ENCODE measurements at places on chromosomes 2 and 18. TPM values are rescaled to one million over a fixed set of nuclear protein-coding genes. Genes with fewer than 3 reads are reported as not detected.
A peak's percentile ranks its signal among the peaks of the same experiment; 100 is the strongest.

GRCh38 chr18:71301596-71301995 lies 1012.8 kb downstream of the SOCS6 start:
- H3K36me3 ChIP-seq = no peaks in the 10 kb centered on the region
- peak overlapping the region; percentile 7 for H3K4me3 ChIP-seq

DNA sequence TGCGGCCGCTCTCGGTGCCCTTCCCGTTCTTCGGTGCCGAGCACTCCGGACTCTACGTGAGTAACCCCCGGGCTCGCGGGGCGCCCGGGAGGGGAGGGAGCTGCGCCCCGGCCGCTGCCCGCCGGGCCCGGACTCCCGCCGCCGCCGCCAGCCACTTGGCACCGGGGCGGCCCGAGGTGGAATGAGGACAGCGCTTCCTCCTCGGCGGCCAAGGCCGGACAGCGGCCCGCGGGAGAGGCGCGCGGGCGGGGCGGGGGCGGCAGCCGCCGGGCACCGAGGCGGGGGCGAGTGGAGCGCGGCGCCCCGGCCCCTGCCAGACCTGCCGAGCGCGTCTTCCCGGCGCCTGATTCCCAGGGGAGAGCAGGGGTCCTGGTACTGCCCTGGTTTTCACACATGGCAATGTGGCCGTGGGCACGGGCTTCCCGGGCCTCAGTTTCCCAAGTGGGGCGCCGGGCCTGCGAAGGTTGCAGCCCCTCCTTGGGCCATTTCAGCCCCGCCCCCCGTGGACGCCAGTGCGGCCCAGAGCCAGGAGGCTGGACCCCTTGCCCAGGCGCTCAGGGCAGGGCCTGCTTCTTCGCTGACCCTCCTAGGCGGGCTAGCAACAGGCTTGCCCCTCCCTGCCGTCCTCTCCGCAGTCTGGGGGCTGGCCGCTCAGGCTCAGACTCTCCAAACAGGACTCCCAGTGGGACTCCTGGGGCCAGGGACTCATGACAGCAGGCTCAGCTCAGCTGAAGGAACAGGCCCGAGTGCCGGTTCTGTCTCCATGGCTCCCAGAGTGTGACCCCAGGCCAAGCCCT lies 775 bp downstream of the SNED1 start:
- H3K4me1 ChIP-seq = no peaks in the 10 kb centered on the region
- no peaks in the 10 kb centered on the region for H3K36me3 ChIP-seq
- no peak overlapping the region for H3K4me3 ChIP-seq

GRCh38 chr2:46535360-46535759 lies 56.0 kb downstream of the TMEM247 start:
- no peak overlapping the region for H3K27ac ChIP-seq
- no peak overlapping the region for H3K4me3 ChIP-seq
- no peaks in the 10 kb centered on the region for H3K4me1 ChIP-seq
- no peak for DNase-seq
- no peaks in the 10 kb centered on the region for H3K27me3 ChIP-seq

DNA sequence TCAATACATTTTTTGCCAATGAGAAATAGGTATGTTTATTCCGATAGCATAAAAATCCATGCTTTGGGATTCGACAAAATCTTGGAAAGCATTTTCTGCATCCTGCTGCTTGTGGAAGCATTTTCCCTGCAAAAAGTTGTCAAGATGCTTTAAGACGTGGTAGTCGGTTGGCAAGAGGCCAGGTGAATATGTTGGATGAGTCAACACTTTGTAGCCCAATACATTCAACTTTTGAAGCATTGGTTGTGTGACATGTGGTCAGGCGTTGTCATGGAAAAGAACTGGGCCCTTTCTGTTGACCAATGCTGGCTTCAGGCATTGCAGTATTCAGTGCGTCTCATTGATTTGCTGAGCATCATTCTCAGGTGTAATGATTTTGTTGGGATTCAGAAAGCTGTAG lies 764.5 kb downstream of the TRIB2 start:
- no peaks in the 10 kb centered on the region for H3K27me3 ChIP-seq
- DNase-seq = no peak
- H3K4me1 ChIP-seq = no peaks in the 10 kb centered on the region
- H3K36me3 ChIP-seq = no peaks in the 10 kb centered on the region

DNA sequence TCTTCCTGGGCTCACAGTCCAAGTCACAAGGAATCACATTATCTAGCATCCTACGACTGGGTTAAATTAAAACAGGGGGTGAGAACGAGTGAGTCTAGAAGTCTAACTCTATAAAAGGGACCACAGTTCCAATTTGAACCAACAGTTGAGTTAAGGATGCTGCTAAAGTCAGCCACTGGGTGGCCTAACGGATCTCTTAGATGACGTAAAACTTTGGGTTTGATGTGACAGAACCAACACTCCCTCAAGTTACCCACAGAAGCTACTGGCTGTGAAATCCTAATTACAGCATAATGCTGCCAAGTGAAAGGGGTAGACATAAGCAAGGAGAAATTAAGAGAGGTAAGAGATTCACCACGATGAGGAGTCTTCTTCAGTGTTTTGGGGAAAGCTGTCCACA lies 32.7 kb upstream of the RUFY4 start:
- H3K4me1 ChIP-seq = no peaks in the 10 kb centered on the region
- H3K27ac ChIP-seq = no peak overlapping the region
- H3K36me3 ChIP-seq = no peaks in the 10 kb centered on the region
- DNase-seq = peak; percentile 39
- H3K27me3 ChIP-seq = peaks cover 48% of the 10 kb centered on the region
- no peak overlapping the region for H3K4me3 ChIP-seq

The MXD1 gene
- 20.9 TPM for total RNA-seq

The PRKAG3 gene
- not detected for total RNA-seq

The NDUFV2 gene
- total RNA-seq = 144 TPM

The TEX51 gene
- not detected for total RNA-seq

The M1AP gene
- 5.5 TPM for total RNA-seq
